ENCODE measurements at places on chromosomes 12 and 14.

- DNase-seq = peak; percentile 50
Observed at GRCh38 chr14:101037021-101037817, 133.7 kb upstream of the RTL1 start.

GRCh38 chr14:76380991-76381390 lies 5.1 kb downstream of the ESRRB start:
- DNase-seq = peak; percentile 51

GRCh38 chr12:53887006-53887405 lies 51.6 kb upstream of the HOXC13 start:
- DNase-seq = no peak

- DNase-seq = no peak
Observed at GRCh38 chr12:112258926-112259325, 123.3 kb downstream of the HECTD4 start.

DNA sequence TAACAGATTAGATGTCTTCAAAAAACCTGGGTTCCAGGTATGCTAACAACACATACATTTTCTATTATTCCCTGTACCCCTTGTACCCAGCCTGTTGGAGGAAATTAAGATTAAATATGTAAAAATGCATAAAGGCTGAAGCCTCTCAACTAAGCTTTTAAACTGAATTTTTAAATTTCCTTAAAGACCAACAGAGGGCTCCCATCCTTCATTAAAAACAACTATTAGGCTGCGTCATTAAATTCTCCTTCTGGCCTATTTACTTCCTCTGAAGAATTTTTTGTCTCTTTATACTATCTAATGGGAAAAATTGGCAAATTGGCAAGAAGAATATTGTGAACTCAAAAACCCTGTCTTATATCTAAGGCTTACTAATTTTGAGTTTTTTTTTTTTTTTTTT lies 21.8 kb downstream of the SENP1 start:
- no peak for DNase-seq

GRCh38 chr12:32070370-32070769 lies 36.3 kb upstream of the BICD1 start:
- DNase-seq = no peak

DNA sequence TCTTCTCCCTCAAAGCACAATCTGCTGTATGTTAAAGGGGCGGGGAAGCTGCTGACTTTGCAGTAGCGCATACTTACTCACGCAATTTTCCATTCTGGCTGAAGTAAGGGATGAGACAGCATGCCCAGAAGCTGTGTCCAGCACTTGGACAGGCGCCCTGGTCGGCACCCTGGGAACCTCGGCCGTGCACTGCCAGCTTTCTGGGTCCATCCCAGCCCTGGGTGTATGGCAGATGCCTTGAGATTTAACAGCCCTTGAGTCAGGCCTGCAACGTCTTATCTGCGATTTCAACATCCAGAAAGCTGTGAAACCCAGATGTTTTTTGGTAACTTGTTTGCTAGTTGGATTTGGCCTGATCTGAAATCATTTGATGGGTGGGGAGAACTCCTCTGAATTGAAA lies 16.1 kb downstream of the EML1 start:
- no peak for DNase-seq

GRCh38 chr12:26940516-26941214 lies 2.4 kb downstream of the FGFR1OP2 start:
- DNase-seq = no peak

GRCh38 chr12:54051874-54052437 lies 1.7 kb upstream of the HOXC4 start:
- no peak for DNase-seq

DNA sequence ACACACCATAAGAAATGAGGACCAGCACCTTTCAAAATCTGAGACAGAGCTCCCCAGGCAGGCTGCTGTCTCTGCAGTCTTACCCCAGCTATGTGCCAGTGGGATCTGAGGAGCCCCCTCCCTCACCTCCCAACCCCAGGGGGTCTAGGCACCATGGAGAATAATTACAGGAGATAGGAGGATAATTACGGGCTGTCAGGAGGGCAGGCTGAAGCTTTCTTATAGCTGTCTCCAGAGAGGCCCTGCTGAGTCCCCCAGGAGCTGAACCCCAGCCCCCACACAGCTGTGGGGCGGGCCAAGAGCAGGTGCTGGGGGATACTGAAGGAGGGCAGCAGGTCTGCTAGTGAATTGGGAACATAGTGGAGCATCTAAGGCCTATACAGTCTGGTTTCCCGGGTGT lies 6.8 kb downstream of the CPNE6 start:
- no peak for DNase-seq

DNA sequence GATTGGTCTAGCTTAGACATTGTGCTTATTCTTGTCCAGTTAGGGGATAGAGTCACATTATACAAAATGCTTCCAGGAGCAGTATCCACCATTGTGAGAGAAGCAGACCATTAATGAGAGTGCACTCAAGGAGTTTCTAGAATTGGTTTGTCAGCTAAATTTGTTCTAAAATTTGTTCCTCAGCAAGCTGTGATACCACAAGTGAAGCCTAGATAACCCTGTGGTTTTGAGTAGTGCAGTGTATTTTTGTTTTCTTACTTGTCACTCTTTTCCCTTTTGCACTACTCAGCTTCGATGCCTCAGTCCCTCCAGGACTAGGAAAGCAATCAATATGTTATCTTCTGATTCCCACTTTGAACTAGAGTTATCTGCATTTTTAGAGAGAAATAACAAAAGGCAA lies 42.5 kb upstream of the AKAP6 start:
- DNase-seq = no peak

DNA sequence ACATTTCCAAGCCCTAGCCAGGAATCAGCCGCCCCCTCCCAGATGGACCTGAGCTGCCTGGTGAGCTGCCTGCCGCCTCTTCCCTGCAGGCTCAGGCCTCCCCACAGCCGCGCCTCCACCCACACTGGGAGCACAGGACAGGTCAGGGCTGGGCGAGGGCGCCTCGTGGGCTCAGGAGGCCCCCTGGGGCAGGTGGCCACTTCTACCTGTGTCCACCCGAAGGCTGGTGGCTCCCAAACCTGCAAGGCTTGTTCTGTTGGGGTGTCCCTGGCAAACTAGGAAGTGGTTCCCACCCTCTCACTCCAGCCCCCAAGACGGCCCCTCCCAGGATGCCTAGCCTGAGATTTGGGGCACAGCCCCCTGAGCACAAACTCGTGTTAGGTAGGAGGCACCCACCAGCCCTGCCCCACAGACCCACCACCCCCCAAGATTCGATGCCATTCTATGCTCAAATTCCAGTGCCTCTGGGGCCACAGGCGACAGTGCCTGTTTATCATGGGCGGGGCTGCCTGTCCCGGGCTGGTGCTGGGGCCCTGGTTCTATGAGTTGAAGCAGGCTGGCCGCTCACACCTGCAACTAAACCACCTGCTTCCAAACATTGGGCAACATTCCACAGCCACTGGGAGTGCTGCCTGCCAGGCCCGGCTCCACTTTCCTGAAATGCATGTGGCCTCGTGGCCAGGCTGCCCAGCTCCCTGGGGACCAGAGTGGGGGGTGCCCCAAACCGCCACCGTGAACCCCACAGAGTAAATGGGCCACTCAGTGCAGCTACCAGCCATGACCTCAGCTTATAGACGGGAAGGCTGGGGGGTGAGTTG lies 6.8 kb downstream of the MMP17 start:
- DNase-seq = no peak

- no peak for DNase-seq
Observed at GRCh38 chr12:18591473-18591872, 146.3 kb downstream of the PLCZ1 start.

DNA sequence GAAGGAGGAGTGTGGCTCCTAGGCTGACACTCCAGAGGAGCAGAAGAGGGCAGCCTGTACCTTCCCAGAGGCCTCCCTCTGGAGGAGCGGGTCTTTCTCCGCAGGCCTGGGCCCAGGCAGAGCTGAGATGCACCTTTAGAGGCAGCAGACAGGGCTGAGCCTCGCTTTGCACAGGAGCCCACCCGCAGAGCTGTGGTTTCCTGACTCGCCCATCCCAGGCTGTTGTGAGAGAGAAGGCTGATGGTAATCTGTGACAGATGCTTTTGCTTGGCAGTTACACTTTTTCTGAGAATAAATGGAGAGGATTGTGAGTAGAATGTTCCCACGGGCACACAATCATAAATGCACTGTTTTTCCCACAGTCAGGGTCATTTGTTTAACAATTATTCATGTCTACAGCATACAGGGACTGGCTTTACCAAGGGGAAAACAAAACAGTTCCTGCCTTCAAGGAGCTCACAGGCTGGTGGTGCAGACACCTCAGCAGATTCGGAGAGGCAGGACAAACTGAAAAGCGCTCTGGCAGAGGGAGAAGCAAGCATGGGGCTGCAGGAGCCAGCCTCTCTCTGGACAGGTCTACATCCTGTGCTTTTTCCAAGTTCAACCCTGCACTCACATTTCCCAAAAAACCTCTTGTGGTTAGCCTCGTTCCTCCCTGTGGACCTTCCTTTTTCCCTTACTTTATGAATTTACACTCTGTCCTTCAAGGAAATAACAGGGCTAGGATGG lies 13.9 kb downstream of the EVL start:
- no peak for DNase-seq

- DNase-seq = no peak
Observed at GRCh38 chr12:56518570-56518969, 3.0 kb upstream of the RBMS2 start.

GRCh38 chr14:20610002-20610765 lies 19.0 kb upstream of the RNASE12 start:
- DNase-seq = peak; percentile 86

GRCh38 chr12:10153271-10154144 lies 18.4 kb downstream of the OLR1 start:
- peak; percentile 90 for DNase-seq

DNA sequence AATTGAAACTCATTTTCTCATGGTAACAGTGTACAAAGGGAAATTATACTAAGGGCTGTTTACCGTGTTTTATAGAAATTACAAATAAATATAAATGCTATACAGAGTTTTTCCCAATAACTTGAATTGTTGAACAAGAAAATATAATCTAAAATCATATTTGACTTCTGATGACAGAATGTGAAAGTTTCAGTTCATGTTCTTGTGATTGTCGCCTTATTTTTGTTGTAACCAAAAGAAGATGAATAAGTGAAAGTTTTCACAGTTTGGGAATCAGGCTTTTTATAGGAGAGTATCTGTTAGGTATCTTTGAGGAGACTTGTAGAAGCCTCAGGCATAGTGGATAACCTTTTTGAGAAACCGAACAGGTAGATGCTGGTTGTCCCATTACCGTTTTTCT lies 28.1 kb downstream of the ANO6 start:
- no peak for DNase-seq

DNA sequence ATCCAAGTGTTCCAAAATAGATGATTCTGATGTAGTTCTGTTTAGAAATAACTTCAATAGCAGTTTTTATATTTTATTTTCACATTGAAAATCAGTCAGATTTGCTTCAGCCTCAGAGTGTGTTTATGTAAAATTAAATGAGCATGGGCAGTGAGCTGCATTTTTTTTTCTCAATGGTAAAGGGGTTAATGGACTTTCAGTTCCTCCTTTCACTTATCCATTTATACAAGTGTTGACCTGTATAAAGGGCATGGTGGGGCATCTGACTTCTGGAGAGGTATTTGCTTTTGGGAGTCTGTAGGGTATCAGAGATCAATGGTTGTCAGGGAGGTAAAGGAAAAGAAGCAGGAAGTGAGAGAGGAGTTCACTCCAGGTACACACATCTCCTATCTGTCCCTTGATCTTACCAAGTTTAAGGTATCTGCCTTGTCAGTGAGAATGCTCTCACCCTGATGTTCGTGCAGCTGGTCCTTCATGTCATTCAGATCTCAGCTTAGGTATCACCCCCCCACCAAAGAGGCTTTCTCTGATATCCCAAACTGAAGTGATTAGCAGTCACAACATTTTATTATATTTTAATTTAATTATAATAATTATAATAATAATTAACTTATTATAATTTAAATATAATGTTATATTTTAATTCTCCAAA lies 181.6 kb upstream of the LMNTD1 start:
- DNase-seq = no peak

- DNase-seq = no peak
Observed at GRCh38 chr12:31117203-31118011, 43.7 kb downstream of the DDX11 start.

DNA sequence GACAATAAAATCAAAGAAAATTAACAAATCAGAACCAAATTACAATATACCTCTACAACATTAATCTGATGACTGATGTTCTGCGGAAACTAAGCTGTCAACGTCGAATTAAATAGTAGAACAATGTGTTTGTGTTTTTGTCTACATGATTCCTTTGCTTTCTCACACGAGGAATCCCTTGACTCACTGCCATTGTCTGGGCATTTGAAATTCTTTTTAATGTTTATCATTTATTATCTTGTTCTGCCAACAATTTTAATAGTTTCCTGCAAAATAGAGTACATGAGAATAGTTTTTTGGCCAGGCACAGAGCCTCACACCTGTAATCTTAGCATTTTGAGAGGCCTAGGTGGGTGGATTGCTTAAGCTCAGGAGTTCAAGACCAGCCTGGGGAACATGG lies 76.6 kb upstream of the KRAS start:
- no peak for DNase-seq

DNA sequence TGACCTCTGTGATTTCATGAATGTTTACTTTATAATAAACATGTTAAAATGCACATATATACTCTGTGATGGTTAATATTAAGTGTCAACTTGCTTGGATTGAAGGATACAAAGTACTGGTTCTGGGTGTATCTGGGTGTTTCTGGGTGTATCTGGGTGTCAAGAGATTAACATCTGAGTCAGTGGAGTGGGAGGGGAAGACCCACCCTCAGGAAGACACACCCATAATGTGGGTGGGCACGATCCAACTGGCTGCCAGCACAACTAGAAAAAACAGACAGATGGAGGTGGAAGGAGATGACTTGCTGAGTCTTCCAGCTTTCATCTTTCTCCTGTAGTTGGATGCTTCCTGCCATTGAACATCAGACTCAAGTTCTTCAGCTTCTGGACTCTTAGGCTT lies 11.9 kb downstream of the NUP37 start:
- DNase-seq = no peak

DNA sequence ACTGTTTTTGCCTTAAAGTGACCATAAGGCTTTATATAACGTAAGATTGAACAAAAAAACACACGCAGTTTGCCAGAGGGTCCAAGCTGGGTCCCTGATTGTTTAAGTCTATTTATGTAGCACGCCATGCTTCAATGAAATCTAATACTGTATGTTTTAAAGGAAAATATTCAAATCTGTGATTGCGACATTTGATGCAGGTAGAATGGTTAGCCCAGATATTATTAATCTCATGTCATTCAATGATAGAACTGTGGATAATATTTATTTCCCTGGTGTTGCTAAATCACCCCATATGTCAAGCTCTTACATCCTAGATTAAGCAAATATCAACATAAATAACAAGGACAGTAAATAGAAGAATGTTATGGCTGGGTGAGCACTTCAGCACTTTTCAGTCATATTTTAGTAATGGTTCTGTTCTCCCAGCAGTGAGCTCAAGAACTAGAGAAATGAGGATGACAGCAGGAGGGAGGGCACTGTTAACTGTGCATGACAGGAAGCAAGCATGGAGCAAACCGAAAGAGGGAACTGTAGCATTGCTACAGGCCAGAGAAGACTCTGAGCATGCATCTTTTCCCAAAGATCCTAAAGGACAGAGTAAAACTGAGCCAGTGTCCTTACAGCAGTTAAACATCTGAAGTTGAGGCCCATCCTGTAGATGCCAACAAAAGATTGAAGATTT lies 465.7 kb upstream of the MGAT4C start:
- DNase-seq = no peak
